ENCODE measurements at places on chromosomes 16 and 17. TPM values are rescaled to one million over a fixed set of nuclear protein-coding genes. Genes with fewer than 3 reads are reported as not detected.

The ALOX15B gene
- 0.12 TPM for total RNA-seq

The ITGA3 gene
- total RNA-seq, result 38.4 TPM

The MNT gene
- total RNA-seq, result 9.5 TPM

The CEP295NL gene
- 2.0 TPM for total RNA-seq

The C17orf113 gene
- 0.15 TPM for total RNA-seq

The PIEZO1 gene
- 192 TPM for total RNA-seq

The OR2C1 gene
- total RNA-seq, result 0.08 TPM

The NPIPB4 gene
- 20.8 TPM for total RNA-seq

The ADAMTS18 gene
- 0.38 TPM for total RNA-seq

The SMIM5 gene
- total RNA-seq, result not detected

The PRKAR1A gene
- total RNA-seq, result 635 TPM

The CD300E gene
- not detected for total RNA-seq

The GAS2L2 gene
- 0.08 TPM for total RNA-seq

The G6PC1 gene
- not detected for total RNA-seq

The VAT1L gene
- 0.08 TPM for total RNA-seq

The CD300LF gene
- total RNA-seq, result not detected
